ENCODE measurements at places on chromosomes 2 and 18.

GRCh38 chr2:83991992-83992391 lies 467.1 kb downstream of the SUCLG1 start:
- no peak for DNase-seq

GRCh38 chr2:201357221-201357620 lies at the start of gene FLACC1:
Gene FLACC1, minus strand, starts transcription at chr2:201357345. Its CDS starts 5,941 bp downstream, at chr2:201351404.
- peak; percentile 36 for DNase-seq

GRCh38 chr2:20671036-20671735 lies 4.2 kb downstream of the GDF7 start:
- DNase-seq: no peak

GRCh38 chr2:47293976-47294375 lies 109.0 kb upstream of the MSH2 start:
- no peak for DNase-seq

DNA sequence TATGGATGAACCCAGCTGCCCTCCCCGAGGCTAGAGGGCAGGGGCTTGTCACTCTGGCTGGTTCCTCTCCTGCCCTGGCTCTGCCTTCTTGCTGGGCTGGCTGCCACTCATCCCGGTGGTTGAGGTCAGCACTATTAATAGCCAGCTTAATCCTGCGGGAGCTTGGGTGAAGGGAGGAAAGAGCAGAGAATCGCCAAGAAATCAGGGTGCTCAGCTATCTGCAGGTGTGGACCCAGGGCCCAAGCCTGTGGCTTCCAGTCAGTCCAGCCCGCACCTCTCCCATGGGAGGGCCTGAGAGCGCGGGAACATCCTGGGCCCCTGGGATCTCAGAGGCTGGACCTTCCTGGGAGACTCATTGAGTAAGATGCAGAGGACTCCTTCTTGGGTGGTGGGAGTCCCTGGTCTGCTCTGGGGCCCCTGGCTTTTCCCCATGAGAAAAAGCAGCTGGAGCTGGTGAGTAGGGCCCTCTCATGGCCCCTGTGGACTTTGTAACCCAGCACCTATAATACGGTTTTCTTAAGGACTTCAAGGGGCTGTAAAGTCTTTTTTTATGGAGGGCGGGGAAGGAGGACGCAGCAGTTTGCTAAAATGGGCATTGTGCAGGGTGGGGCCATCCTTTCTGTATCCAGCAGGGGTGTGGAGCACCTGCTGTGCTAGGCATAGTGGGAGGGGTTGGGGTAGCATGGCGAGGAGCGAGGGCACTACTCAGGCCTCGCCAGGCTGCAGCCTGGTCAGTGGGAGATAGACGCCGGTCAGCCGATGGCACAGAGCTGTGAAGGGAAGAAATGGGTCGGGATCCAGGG lies 27.4 kb upstream of the CNNM3 start:
- DNase-seq: peak; percentile 31

DNA sequence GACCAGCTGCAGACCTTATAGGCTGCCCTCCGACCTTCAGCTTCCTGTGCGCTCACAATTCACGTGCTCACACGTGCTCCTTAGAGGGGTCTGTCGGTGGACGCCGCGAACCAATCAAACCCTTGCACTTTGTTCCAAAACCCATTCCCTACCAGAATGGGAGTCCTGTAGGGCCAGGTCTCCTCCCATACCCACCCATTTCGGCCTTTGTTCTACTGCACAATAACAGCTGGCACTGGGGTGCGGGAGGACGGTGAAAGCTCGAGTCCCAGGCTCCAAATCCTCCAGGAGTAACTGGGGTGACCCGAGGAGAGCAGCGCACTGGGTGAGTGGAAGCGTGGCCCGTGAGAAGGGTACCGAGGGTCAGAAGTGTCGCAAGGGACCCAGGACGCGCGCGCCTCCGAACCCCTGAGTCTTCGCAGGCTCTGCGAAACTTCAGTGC lies 13.0 kb downstream of the SIX3 start:
- no peak for DNase-seq

- DNase-seq: no peak
These were observed 18.6 kb downstream of the EHBP1 start for GRCh38 chr2:62724106-62724505.

DNA sequence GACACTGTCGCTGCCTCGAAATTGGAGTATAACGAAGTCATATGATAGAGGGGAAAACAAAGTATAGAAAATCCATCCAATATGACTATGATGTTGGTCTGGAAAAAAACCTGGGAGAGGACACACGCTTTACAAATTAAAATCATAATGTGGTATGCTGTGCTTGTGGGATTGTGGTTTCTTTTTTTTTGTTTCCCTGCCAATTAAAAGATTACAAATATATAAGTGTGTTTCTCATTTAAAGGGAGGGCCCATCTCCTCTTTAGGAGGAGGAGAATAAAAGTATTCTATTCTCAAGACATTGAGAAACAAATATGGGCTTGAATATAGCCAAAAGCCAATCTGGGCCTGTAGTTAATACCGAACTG lies 86.6 kb downstream of the EPHA4 start:
- peak; percentile 47 for DNase-seq

GRCh38 chr2:123895651-123896050 lies 129.4 kb upstream of the CNTNAP5 start:
- no peak for DNase-seq

- DNase-seq: peak; percentile 71
These were observed 91.2 kb downstream of the NEDD4L start for GRCh38 chr18:58135183-58135641.

DNA sequence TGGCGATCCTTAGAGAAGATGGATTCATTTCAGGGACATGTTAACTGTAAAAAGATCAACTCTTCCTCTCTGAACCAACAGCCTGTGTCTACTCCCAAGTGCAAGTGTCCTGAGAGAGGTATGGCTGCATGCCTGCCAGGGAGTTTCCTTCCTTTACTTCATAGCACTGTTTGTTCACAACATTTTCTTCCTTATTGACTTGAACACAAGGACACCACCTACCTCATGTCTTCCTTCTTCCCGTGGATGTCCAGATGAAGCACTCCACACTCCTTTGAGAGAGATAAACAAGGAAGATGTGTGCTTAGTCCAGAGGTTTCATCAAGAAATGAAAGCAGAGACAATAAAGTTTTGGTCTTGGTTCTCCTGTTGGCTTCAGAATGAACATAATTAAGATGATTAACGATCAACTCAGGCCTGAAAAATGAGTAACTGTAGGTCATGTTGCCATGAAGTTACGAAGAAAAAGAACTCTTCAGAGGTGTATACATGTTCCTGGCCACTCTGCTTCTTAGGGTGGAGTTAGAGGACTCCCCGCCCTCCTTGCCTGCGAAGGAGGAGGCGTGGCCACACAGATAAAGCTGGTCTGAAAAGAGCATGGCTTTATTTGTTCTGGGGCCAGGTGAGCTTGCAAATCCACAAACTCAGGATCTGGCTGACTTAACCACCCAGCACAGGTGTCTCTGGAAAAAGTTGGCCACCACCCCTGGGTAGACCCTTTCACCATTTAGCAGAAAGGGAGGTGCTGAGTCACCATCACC lies 155.0 kb upstream of the KCTD1 start:
- DNase-seq: no peak

DNA sequence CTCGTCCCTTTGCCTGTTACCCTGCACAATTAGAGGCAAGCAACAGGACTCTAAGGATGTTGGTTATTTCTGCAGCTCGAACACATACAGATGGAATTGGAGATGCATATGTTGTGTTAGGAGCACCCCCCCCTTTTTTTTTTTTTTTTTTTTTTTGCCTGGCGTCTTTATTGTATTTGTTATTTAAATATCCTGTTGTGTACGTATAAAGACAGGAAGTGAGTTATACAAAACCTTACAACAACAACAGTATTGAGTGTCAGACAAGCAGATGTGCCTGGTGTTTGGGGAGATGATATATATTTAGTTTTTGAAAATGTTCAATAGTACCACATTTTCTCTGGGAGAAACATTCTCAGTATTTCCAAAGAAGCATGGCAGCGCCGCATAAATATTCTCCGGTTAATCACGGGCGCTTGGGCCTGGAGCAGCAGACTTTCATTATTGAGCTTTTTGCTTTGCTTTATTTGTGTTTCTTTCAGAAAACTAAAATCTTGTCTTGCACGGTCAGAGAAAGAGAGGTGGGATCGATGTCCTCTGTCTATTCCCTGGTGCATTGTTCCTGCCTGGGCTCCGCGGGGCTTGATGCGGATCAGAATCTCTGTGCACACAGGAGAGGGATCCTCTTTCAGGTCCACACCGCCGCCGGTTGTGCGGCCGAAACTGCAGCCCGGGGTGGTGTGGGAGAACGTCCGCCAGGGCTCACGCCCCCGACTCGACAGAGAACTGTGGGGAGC lies 23.2 kb upstream of the ZNF516 start:
- peak; percentile 60 for DNase-seq

GRCh38 chr2:120262150-120262549 lies 9.5 kb downstream of the RALB start:
- no peak for DNase-seq

- no peak for DNase-seq
These were observed 494 bp upstream of the RBM45 start for GRCh38 chr2:178111743-178112142.

DNA sequence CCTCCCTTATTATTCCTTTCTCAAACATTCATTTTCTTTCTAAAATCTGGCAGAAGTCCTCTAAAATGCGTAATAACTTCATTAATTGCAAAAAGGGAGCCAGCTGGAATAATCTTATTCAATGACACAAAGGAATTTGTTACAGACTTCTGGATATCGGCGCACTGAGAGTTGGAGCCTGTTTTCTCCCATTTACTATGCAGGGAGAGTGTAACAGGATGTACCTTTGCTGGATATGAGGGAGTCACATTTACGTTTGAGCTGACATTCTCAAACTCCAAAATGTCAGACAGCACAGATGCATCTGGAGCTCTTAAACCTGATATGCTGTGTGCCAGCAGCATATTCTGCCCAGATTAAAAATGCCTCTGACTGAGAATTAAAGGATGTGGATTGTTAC lies 275.3 kb downstream of the TMX3 start:
- DNase-seq: no peak

DNA sequence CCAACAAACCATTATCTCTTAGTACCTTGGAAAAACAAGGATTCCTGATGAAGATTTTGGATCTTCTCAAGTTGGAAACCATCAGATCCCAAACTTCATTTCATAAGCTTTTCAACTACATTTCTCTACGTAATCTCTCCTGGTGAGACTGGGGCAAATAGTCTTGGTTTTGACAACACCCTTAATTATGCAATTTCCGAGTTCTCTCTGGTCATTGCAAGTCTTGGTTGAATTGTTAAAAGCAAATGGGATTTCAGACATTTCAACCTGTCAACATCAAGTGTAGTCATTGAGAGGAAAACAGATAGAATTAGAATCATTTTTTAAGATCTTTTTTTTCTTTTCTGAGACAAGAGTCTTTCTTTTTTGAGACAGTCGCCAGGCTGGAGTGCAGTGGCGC lies 26.2 kb downstream of the KLF7 start:
- no peak for DNase-seq

DNA sequence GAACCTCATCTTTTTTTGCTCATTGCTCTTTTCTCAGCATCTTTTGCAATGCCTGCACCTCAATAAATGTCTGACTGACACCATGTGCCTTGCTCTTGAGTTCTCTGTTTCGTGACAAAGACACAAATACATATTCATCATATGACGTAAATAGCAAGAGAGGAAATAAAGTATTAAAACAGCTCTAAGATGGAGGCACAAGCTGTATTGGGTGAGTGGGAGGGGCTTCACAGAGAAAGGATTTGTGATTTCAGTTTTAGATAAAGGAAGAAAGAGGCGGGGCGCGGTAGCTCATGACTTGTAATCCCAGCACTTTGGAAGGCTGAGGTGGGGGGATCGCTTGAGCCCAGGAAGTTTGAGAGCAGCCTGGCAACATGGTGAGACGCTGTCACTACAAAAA lies 2.9 kb downstream of the CAD start:
- no peak for DNase-seq

- peak; percentile 6 for DNase-seq
These were observed 720.3 kb downstream of the DPP10 start for GRCh38 chr2:115162494-115163293.

GRCh38 chr18:61893971-61894750 lies 1.4 kb upstream of the RNF152 start:
- DNase-seq: peak; percentile 97

DNA sequence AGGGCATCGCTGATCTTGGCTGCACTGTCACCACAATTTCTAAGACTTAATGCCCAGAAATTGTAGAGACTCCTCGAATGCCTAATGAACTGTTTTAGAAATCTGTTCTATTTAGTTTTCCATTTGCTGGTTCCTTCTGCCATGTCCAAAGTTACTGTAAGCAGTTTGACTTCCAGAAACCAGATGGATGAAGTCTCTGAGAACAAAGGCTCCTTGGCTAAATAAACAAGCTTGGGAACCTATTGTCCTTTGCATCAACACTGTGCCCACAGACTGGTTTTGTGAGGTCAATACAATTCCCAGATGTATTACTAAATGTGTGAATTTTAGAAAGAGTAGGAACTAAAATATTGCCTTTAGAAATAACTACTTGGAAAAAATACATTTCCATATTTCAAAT lies 600.2 kb downstream of the NYAP2 start:
- DNase-seq: no peak

GRCh38 chr2:26550276-26551015 lies 72.5 kb upstream of the OTOF start:
- no peak for DNase-seq

GRCh38 chr2:125107446-125107845 lies 1082.4 kb downstream of the CNTNAP5 start:
- DNase-seq: no peak

DNA sequence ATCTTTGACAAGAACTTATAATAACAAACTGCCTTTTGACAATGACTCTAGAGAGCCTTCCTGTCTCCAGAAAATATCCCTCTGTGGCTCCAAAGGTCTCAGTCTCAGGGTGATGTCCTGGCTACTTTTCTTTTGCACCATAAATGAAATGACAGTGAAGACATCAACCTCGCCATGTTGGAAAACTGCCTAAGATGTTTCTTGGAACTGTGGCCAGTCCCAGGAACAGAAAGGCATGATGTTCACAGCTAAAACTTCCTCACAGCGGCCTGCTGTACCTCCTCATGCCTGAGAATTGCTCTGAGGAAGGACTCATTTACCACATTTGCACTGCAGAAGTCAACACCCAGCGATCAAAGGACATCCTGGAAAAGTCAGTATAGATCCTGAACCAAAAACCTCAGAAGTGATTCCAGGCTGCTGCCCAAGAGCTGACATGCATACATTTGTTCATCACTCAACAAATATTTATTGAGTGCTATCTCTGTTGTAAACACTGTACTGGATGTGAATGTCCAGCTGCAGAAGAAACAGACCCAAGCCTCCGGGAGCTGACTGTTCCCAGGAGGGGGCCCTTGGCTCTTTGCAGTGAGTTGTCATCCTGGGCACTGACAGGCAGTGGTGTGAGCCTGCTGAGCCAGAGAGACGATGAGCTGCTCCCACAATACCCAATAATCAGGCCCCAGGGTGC lies 64.3 kb upstream of the ACSL3 start:
- DNase-seq: no peak

Data from GM03348 (cell line).